Lung (tissue), 17 donors: ENCODE measurements at places on chromosomes 16 and 17. TPM values are rescaled to one million over a fixed set of nuclear protein-coding genes. Genes with fewer than 3 reads are reported as not detected.

RGS11 gene
- 2.6 TPM for total RNA-seq

DNA sequence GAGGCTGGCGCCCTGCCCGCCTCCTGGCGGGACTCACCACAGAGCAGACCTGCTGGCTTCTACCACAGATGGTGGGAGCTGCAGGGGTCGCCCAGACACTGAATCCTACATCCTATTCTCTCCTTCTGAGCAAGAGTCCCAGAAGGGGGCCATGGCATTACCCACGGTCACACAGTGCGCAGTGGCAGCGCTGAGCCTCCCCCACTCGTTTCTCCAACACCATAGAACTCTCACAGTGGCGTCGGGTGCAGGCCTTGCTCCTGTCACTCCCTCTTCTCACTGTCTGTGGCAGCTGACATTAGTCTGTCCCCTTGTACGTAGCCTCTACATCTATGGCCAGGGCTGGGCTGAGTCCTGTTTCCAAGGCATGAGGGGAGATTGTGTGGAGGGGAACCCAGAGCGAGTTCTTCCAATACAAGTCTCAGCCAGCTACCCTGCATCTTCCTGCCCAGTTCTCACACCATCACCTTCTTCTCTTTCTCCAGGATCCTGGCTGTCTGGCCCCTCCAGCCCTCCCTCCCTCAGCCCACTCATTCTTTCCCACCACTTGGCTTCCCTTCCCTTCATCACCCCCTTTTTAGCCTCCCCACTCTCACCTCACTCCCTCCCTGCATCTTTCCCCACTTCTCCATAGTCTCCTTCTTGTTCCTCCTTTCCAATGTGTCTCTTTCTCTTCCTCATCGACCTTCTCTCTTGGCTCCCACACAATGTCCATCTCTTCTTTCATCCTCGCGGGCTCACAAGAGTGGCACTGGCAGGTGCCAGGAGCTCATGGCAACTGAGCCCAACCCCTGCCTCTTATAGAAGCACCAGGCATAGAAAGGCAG is 5.9 kb downstream of the UBTF start:
- no peak for DNase-seq
- H3K36me3 ChIP-seq, result peaks cover 12% of the 10 kb centered on the region
- H3K27me3 ChIP-seq, result no peaks in the 10 kb centered on the region
- peaks cover 7% of the 10 kb centered on the region for H3K4me1 ChIP-seq

SLC4A1 gene
- 1.4 TPM for total RNA-seq

DNA sequence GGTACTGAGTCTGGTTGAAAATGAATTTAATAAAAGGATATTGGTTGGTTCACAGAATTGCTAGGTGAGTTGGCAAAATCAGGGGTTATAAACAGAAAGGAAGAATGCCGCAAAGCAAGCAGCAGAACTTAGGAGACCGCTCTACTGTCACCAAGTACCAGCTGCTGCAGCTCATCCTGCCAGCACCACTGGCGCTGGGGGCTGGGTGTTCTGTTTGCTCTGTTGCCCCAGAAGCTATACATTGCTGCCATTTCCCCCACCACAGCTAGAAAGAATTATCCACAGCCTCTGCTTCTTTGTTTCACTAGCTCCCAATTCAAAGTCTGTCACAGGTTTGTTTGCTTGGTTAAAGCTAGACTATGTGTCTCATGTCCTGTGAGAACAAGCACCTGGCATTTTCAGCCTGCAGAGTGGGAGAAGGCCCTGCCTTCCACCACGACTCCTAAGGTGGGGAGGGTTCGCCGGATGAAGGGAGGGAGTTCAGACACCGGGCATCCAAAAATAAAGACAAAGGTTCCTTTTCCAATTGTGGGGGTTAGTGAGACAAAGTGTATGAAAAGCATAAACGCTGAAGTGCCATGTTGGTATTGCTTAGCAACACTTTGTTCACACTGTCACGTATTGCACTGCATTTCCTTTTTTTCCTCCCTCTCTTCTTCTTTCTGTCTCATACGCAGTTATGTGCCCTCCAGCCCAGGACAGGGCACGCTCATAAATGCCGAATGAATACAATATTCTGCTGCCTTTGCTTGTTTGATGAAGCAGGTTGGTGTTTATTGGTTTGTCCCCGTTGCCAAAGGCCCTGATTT is 9.6 kb upstream of the CPD start:
- DNase-seq, result peak; percentile 55
- no peak overlapping the region for H3K4me3 ChIP-seq
- no peaks in the 10 kb centered on the region for H3K36me3 ChIP-seq
- H3K27ac ChIP-seq, result no peak overlapping the region
